NB4 (cell line): ENCODE measurements at places on chromosomes 4 and X.

GRCh38 chrX:155534800-155535199 is 76.4 kb upstream of the F8A3 start:
- DNase-seq = peak; percentile 8

DNA sequence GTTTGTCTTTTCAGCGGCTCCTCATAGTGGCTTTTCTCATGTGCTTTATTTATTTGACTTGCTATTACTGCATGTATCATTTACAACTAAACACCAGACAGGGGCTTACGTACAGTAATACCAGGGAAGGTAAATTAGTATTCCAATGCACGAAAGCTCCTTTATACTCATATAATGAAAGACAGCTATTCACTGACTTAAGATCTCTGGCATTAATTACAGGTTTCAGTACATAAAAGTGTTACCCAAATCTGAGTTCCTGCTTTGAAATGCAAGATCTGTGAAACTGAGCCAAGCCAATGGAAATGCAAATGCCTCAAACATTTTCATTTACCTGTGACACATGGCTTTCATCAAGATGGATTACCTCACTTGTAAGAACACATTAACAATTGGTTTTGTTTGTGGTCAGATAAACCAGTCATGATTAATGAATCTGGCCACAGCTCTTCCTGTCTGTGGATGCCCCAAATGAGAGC is 107.2 kb downstream of the ANAPC4 start:
- no peak for DNase-seq

DNA sequence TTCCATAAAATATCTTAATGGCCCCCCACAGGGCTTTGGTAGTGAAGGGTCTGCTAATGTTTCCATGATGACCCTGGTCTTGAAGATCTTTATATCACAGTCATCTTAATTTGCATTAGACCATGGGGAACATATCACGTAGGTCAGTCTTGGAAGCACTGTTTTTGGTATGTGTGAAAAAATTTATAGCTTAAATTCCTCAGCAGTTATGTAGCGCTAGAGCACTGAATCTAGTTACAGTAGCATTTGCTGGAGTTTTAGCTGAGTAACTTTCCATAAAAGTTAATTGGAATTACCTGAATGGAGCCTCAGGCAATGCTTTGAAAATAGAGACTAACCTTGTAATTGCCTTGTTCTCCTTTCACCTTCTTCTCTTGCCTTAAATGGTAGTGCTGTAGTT is 648.8 kb downstream of the IQCM start:
- no peak for DNase-seq

DNA sequence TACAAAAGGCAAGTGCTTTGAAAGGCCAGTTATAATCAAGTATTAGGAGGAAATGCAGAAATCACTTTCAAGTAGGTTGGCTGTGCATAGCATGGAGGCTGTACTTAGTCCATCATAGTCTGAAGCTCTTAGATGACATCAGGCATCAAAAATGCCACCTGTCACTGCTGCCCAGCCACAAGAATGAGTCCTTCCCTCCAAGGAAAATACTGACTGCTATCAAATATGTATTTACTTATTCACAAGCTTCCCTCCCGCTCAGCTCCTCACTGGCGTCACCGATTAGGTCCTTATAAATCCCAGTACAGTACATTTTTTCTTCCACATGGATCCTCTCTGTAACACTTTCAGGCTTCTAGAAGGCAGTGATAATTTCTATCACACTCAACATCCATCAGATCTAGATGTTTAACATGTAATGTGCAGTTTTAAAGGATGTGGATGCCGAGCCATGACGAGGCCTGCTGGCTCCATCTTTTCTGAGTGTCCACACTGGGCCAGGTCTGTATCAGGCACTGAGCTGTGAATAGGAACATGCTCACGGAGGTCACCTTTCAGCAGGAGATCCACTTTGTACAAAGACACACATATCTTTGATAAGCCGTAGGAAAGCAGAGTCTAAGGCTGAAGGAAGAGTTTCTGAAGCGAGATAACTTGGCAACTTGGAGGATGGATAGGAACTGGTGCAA is 121.9 kb downstream of the PALLD start:
- DNase-seq = no peak

DNA sequence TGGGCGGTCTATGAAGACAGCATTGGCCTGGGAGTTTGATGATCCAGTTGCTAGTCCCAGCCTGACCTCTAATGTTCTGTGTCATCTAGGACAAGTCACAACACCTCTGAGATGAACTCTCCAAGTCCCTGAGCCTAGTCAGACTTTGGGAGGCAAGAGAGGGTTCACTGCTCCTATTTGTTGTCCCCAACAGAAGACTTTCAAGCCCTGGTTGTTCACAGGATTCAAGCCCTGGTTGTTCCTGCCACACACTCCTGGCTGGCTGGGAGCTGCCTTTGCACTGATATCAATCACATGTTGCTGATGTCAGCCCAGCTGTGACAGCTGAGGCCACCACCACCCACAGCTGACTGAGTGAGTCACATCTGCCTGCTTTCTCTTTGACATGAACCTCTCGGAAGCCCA is 253.2 kb upstream of the RASGEF1B start:
- DNase-seq = no peak

- DNase-seq = no peak
Observed at GRCh38 chr4:173270312-173271027, 63.7 kb downstream of the HMGB2 start.

- DNase-seq = no peak
Observed at GRCh38 chr4:87516683-87517082, 12.5 kb downstream of the SPARCL1 start.
